Right atrium auricular region (tissue), 2 donors: ENCODE measurements at places on chromosomes 11 and 22. TPM values are rescaled to one million over a fixed set of nuclear protein-coding genes. Genes with fewer than 3 reads are reported as not detected.
A peak's percentile ranks its signal among the peaks of the same experiment; 100 is the strongest.

- peak; percentile 94 for DNase-seq
Observed at GRCh38 chr11:61816736-61817455, at the start of gene FADS1. Gene FADS1, minus strand, starts transcription at chr11:61817003. Its CDS starts 74 bp downstream, at chr11:61816929.

GRCh38 chr11:19374151-19374569 lies 133.4 kb upstream of the E2F8 start:
- DNase-seq: no peak

GRCh38 chr22:39526736-39527171 lies 5.8 kb downstream of the RPS19BP1 start:
- no peak for DNase-seq

DNA sequence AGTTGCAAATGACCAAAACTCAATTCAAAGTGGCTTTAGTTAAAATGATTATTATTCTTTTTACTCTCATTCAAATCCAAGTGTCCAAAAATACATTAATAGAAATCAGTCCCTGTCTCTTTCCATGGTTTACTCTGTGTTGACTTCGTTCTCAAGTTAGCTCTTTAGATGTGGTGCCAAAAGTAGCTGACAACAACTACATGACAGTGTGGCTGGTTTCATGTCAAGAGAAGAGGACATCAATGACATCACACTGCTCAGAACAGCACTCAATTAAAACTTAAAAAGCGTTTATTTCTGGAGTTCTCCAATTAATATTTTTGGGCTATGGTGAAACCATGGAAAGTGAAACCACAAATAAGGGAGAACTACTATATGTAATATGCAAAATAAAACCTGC lies 1746.9 kb downstream of the LRRC4C start:
- no peak for DNase-seq

GRCh38 chr11:131998020-131998419 lies 627.6 kb downstream of the NTM start:
- DNase-seq: no peak

GRCh38 chr11:18705651-18706281 lies 7.2 kb downstream of the TMEM86A start:
- peak; percentile 65 for DNase-seq

- DNase-seq: no peak
Observed at GRCh38 chr11:119316016-119316728, 758 bp downstream of the MCAM start.

DNA sequence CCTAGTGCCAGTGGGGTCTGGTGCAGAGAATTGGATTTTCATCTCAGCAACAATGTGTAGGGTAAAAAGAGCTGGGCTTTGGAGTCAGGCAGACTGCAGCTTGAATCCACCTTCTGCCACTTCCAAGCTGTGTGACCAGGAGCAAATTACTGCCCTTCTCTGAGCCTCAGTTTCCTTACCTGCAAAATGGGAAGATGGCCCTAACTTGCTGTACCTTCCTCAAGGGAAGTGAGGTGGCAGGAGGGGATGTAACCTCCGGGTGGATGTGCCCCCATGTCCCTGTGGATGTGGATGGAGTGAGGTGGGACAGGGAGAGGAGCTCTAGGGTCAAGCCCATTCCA lies 90.9 kb downstream of the CACNA1I start:
- DNase-seq: no peak

DNA sequence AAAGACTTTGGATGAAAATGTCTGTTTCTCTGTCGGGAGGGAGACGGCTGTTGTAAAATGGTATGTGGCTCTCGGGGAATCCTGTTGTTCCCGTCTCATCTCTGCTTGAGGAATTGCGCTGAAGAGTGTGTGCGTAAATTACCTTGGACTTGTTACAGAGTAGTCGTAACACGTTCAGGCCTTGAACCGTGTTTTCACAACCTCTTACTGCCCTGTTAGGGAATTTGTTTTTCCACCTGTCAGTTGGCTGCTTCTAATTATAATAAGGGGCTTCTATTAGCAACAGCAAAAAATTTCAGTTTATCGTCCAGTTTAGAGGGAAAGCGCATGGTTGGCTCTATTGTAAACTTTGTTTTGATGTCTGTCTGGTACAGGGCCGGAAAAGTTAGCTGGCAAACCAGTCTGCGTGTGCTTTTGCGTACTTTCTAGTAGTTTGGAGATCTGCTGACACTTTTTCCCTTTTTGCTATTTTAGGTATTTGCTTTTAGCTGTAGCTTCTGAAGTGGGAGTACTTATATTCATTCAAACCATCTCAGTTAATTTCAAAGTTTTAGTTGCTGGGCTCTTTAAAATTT lies 1.5 kb downstream of the HIPK3 start:
- no peak for DNase-seq

DNA sequence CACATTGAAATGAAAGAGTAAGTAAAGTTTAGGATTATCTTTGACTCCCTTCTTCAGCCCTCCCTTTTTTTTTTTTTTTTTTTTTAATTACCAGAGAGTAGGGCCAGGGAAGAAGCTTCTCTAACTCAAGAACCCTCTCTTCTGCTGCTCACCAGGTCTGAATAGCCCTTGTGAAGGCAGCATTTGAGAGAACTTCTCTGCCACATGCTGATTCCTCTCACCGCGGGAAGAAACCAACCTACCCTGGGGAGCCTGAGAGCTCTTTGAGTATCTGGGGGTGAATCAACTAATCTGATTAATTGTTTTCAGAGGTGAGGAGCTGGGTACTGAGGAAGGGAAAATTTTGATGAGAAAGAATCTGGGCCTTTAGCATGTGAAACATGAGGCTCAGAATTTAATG lies 434.5 kb upstream of the CCDC90B start:
- DNase-seq: no peak

GRCh38 chr11:62548545-62549335 lies 2.1 kb upstream of the AHNAK start:
- DNase-seq: no peak

The RIBC2 gene
- not detected for total RNA-seq
